Lower lobe of right lung (tissue), 2 donors: ENCODE measurements at places on chromosomes 4 and X. TPM values are rescaled to one million over a fixed set of nuclear protein-coding genes. Genes with fewer than 3 reads are reported as not detected.

DNA sequence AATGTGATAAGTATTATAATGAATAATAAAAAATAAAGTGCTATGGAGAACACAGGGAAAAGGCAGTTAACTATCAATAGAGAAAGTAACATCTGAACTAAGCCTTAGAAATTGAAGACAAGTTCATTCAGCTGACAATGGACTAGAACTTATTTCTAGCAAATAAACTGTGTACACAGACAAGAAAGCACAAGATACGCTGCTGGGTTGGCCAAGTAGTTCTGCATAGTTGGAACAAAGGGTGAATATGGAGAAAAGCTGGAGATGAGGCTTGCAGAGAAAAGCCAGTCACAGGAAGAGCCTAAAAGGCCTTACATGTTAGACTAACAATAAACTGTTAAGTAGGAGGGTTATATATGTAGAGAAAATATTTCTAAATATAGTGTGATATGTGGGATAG lies 71.2 kb downstream of the WDFY3 start:
- no peak for DNase-seq

DNA sequence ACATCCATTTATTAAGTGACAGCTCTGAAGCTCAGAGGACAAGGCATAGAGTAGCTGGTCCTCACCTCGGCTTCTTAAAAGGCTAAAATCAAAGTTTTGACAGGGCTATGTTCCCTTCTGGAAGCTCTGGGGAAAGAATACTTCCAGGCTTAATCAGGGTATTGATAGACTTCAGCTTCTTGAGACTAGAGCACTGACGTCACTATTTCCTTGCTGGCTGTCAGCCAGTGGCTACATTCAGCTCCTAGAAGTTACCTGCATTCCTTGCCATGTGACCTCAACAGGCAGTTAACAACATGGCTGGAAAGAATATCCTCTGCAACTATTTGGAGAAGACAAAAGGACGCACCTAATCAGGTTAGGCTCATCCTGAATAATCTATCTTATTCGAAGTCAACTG lies 1144.8 kb downstream of the ADGRL3 start:
- DNase-seq = no peak

The PAGE2B gene
- total RNA-seq = not detected

DNA sequence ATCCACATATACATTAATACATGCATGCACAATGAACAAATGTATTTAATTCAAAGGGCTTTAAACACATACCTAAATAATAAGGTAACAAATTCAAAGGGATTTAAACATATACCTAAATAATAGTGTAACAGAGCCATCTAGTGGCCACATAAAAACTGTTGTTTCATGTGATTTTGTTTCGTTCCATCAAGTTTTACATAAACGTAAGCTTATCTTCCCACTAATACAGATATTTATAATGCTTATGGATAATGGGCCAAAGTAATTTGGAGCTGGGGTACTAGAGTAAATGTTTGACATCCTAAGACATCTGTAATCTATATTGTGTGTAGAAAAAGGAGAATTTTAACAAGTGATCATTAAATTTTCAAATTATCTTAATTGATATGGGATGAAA lies 82.3 kb downstream of the PRSS12 start:
- DNase-seq = no peak

- peak; percentile 56 for DNase-seq
Observed at GRCh38 chr4:140242357-140243277, 88.6 kb upstream of the MAML3 start.

GRCh38 chr4:185734214-185734613 lies 77.8 kb downstream of the SORBS2 start:
- DNase-seq = no peak

The HMGN5 gene
- total RNA-seq = 2.9 TPM

GRCh38 chr4:24922416-24922815 lies 9.6 kb upstream of the CCDC149 start:
- DNase-seq = no peak

The SLC35A2 gene
- 21.3 TPM for total RNA-seq

DNA sequence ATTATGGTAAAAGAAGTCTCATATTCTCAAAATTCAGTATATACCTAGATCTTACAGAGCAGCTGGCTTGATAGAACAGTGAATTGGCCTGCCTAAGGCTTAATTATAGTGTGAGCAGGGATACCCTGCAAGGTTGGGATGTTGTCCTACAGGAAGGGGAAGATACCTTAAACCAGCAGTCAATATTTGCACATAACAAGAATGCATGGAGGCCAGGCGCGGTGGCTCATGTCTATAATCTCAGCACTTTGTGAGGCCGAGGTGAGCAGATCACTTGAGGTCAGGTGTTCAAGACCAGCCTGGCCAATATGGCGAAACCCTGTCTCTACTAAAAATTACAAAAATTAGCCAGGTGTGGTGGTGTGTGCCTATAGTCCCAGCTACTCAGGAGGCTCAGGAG lies 58.7 kb upstream of the ABCG2 start:
- DNase-seq = no peak
